RKO (cell line): ENCODE measurements at places on chromosomes 16 and 17.

- no peak for DNase-seq
Observed at GRCh38 chr17:14201021-14201987, 35.4 kb downstream of the CDRT15 start.

DNA sequence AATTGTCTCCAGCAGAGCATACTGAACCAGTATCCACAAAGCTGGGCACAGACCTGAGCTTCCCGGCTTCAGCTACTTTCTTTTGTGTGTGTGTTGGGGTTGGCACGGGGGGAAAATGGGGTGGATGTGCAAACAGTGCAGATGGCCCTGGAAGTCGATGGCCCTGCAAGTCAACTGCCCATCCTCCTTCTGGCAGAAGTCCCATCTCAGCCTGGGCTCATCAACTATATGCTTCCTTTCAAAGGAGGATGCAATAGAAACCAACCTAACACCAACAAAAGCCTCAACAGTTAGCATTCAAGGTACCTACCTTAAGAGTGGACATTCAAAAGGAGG, 55.7 kb downstream of the SOX9 start:
- no peak for DNase-seq

- no peak for DNase-seq
Observed at GRCh38 chr16:15988268-15989013, 39.0 kb downstream of the ABCC1 start.

GRCh38 chr17:77054936-77055335, 85.8 kb upstream of the SEC14L1 start:
- no peak for DNase-seq

GRCh38 chr17:57670769-57671569, 74.1 kb downstream of the CCDC182 start:
- DNase-seq = no peak

DNA sequence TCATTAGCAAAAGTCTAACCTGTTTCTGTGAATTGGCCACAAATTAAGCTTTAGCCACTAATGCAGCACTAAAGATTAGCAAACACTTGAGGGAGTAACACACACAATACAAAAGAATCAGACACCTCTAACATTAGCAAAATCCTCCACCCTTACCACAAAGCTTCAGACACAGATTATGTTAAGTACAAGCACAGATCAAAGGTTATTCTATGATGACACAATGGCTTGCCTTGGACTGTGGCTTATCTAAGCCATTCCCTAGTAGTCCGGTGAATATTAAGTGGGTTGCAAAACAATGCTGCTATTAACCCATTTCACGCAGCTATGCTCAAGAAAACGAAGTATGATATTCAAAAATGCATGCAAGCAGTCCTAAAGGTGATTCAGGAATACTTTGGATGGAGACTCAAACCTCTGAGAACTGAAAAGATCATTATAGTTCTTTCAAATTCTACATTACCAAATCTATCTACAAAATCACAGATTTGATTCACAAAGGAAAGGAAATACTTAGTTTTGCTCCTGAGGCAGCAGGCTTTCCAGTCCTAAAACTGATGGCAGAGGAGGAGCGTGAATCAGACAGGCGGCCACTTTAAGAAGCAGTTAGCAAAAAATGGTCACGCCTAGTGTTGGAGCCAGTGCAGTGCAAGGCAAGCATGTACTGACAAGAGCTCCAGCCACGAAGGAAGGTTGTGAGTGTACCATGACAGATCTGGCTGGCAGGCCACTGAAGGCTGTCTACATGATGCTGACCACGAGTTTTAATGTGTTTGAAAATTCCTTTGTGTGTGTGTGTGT, 67.2 kb downstream of the PARN start:
- DNase-seq = peak; percentile 28

DNA sequence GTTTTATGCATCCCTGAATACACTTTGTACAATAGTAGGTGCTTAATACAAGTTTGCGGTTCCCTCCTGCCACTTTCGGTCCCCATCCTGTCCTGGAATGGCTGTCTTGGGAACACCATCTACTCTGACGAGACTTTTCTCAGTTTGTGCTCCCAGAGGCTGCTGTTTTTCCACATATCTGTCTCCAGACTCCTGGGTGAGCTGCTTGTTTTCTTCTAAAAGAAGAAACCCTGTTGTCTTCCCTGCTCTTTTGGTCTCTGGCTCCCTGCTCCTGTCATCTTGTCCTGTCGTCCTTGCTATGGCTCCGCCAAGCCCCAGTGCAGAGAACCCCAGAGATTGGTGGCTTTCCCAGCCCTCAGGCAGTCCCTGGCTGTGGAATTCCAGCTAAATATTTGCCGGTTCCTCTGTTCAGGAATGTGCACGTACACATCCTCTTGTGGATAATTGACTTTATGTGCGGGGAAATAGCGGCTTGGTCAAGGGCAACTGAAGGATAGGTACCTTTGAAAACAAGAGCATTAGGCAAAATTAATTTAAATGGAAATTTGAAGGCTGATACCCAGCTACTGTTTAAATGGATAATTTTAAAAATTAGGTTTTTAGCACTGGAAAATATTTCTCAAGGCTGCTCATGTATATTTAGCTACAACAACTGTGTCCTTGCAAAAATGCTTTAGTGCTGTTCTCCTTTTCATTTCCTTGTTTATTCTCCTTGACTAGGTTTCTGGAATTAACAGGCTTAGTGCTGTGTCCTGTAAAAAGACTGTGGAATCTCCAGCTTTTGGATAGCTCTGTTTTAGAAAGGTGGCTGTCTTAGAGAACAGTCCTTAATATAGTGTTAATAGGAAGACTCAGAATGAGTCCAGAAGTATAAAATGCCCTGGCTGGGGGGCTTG, 50.2 kb upstream of the SLC12A3 start:
- DNase-seq = no peak

DNA sequence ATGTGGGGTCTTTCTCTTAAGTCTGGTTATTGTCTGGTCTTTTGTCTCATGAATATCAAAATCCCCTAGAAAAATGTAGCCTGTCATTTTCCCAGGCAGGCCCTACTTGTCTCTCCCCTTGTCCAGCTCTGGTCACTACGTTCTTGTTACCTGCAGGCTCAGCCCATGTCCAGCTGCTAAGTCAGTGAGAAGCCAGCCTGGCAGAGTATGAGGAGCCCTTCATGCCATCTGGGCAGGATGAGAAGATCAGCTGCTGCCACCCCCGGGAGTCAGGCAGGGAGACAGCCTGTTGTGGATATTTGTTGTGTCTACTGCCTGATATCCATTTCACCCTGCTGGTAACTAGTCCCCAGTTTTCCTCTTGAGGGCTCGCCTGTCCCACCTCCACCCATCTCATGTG, 88.9 kb downstream of the ASIC2 start:
- no peak for DNase-seq

- peak; percentile 65 for DNase-seq
Observed at GRCh38 chr17:10295728-10296343, 77.0 kb downstream of the MYH13 start.

DNA sequence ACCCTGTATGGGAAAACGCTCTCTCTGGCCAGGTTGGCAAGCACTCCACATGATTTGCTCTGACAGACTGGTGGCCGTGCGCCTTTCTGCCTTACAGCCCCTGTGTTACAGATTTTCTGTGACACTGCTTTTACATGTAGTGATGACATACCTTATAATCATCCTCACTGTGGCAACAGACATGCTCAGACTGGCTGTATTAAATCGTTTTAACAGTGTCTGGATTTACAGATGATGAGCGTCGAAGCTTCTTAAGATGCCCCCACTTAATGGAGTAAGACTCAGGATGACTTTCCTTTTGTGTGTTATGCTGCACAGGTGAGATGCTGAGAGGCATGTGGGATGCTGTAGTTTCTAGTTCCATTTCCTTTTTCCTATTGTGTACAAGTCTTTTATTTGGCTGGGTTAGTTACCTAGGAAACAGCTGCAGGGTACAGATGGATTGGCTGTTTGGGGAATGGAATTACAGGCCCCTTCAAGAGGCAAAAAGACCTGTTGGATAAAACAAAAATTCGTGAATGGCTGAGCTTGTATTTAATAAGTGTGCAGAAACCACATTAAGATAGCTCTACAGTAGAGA, 20.9 kb upstream of the VWA3A start:
- DNase-seq = no peak

DNA sequence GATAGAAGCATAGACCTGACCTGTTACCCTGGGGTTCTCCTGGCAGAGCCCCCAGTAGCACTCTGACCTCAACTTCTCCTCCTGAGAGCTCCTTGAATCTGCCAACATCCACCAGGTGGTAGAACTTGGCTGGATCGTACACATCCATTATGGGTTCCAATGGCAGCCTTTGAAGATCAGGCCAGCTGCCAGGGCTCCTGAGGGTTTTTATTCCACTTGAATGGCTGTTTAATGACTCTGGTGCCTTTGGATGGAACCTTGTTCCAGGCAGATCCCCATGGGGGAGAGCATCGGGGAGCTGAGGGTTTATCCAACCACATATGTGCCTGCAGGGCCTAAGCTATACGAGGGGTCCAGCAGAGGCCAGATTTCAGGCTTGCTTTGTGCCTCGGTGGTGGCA, 47.1 kb upstream of the CLEC19A start:
- no peak for DNase-seq

DNA sequence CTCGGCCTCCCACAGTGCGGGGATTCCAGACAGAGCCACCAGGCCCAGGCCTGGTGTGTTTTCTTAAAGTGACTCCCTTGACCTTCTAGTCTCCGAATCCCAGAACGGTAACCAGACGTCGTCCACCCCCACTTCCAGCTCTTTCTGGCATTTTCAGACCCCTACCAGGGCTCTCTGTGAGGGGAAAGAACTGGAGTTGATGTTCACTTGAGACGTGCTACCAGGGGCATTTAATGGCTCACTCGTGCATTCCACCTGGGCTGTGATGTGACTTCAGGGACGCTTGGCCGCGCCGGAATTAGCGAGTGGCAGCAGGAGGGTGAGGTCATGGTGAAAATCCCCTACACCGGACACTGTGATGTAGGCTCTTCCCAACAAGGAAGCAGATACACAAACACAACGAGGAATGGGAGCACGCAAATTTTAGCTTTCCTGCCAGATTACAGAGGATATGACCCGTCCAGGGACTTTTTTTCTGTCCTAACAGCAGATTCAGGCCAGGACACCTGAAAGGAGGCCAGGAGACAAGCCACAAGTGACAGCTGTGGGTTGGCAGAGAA, 1.1 kb upstream of the GNA13 start:
- DNase-seq = no peak

- peak; percentile 18 for DNase-seq
Observed at GRCh38 chr17:488993-489757, 136.6 kb upstream of the RPH3AL start.

DNA sequence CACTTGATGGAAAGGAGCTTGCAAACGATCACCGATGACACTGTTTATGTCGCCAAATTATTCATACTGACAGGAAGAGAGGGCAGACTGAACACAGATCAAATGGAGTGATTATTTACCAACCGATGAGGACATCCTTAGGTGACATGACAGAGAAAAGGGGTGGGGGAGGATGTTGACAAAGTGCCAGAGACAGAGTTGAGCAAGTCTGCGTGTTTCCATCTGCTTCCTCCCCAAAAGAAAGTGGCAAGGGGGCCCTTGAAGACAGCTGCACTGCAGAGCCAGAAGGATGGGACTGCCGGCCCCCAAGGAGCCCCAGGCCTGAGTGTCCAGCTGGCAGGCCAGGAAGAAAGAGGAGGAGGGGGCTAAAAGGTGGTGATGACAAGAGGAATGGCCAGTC, 191.0 kb upstream of the RPL38 start:
- DNase-seq = no peak

GRCh38 chr17:39151150-39151942, at the start of gene PLXDC1:
PLXDC1 (minus strand) TSS chr17:39151637; CDS start chr17:39151437, 200 bp downstream.
- no peak for DNase-seq

GRCh38 chr17:35286120-35286781, 43.4 kb downstream of the SLFN5 start:
- DNase-seq = no peak

DNA sequence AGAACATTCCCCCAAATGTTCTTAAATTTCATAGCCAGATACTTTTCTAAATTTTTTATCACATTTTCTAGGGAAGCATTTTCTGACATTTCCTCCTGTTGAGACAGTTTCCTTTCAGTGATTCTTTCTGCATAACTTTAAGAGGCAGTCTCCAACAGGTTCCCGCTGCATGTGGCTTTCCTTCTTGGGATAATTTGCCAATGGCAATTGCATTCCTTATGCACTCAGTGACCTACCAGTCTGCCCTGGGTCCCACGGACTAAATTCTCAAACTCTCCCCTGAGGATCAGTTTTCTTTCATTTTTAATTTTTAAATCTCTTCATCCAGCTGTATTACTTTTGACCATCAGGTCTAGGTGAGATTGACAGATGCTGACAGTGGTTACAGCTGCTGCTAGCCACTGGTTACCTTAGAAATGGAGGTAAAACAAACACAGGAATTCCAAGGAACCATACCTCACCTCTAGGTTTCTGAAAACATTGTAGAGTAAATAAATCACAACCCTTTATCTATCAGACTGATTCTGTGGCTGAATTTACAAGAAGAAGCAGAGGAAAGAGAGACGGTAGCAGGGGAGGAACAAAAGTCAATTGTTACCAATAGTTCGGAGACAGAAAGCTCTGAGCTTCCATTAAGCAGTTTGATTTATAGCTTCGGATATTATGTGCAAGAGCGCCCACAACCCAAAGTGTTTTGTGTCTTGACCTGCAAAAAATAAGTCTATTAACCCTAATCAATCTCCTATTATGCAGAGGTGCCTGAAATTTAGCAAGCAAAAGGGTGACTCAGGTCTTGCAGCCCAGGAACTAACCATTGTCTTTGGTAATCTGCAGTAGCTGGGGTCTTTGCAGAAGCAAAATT, 216.0 kb downstream of the PMP22 start:
- DNase-seq = no peak

GRCh38 chr17:61420745-61421398, 21.2 kb downstream of the TBX2 start:
- no peak for DNase-seq

GRCh38 chr16:8867216-8867931, 1.4 kb downstream of the CARHSP1 start:
- no peak for DNase-seq

- no peak for DNase-seq
Observed at GRCh38 chr16:9144106-9144505, 52.7 kb downstream of the HAPSTR1 start.

- DNase-seq = no peak
Observed at GRCh38 chr17:9054126-9054975, 33.0 kb downstream of the NTN1 start.

DNA sequence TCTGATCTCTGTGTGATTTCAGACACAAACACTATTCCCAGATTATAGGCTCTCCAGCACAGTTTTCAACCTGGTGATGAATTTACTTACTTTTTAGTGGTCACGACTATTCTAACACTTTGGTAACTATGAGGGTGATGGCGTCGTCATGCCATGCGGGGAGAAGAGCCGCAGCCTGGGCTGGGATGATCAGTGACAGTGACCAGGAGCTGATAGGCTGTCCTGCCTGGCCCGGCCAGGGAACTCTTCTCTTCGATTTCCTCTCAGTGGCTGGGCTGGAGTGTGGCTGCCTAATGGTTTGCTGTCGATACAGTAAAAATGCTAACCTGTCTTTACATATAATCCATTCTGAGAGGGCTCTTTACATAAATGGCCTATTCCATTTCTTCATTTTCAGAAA, 113.1 kb downstream of the IRX3 start:
- DNase-seq = no peak

DNA sequence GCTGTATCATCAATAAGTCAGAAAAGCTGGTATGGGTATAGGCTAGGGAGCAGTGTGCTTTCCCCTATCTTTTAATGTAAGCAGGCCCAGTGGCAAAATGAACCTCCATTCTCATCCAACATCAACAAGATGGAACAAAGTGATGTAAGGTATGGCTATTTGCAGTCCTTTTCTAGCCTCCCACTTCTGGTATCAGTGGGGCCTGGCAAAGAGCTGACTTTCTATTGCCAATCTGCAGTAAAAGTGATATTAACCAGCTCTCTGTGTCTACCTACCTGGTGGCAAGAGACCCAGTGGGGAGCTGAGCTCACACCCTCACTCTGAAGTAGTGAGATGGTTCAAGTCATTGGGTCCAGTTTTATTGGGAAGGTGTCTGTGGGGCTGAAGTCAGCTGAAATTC, 1492.6 kb downstream of the CDH11 start:
- no peak for DNase-seq
